Stimulated activated CD4-positive, alpha-beta T cell treated with anti-CD3 and anti-CD28 coated beads, Interleukin-15, amount 100 ng/mL, for 48 hours (primary cell): ENCODE measurements at places on chromosomes 4 and X.

- DNase-seq: no peak
Observed at GRCh38 chrX:71168134-71168533, 23.5 kb downstream of the NLGN3 start.

- DNase-seq: no peak
Observed at GRCh38 chr4:112552668-112553067, 36.7 kb upstream of the NEUROG2 start.

DNA sequence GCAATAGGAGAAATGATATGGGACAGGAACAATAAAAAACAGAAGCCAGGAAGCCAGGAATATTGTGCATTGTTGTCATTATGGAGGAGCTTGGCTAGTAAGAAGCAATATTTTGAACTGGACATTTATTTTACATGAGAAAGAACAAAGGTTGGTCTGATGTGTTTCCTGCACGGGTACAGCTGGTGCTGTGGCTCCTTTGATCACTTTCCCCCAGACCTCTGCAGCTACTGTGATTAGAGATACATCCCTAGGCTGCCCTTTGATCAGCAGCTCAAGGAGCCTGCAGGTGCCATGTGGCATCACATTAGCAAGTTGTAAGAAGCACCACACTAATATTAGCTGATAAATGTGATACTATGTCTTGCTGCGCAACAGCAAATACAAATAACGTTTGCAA, 2.5 kb downstream of the PDGFC start:
- no peak for DNase-seq

GRCh38 chr4:102843938-102844337, 16.6 kb upstream of the UBE2D3 start:
- no peak for DNase-seq

DNA sequence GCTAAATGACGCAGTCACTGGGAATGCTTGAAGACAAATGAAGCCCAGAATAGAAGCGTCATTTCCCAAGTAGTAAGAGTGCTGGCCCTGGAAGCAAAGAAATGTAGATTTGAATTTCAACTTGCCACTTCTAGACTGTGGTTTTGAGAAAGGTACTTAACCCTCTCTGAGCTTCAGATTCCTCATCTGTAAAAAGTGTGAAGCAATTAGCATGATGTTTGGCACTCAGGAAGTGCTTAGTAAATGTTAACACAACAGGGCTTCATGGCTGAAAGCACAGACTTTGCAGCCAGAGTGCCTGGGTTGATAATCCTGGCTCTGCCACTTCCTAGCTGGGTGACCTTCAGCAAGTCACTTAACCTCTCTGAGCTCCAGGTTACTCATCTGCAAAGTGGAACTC, 147.4 kb upstream of the RPS6KA3 start:
- no peak for DNase-seq

DNA sequence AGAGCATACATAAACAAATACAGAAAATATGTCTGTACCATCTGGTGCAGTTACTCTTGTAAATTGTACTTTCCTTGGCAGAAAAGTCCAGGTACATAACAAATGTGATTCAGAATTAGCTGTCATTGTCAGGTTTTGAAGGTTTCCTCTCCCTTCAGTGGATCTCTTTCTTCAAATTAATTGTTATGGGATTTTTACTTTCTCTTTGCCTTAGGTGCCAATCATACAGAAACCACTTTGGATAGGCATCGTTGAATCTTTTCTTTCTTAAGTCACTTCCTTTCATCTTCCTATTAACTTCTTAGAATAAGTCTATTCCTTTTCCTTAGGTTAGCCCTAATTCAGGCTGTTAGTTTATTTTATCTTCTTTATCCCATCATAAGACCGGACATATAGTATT, 1992.1 kb upstream of the IGFBP7 start:
- no peak for DNase-seq

GRCh38 chrX:22043872-22044271, 11.7 kb downstream of the PHEX start:
- DNase-seq: no peak

GRCh38 chr4:153620352-153620751, 63.7 kb upstream of the TLR2 start:
- no peak for DNase-seq

- DNase-seq: no peak
Observed at GRCh38 chrX:125204681-125205132, 115.0 kb upstream of the TEX13C start.

DNA sequence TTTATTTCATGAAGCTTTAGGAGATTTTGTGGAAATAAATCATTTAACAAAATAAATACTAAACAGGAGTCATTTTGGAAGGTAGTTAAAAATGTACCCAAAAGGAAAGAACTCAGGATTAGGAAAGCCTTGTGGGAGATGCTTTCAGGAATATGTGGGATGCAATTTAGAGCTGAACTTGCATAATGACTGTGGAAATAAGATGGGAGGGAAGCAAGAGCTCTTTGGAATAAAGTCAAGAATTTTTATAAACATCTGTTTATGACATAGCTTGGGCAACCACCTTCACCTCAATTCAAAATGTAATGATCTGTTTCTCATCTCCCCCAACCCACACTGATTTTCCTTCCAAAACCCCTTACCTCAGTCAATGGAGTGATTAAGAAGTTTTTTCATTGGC, 623.8 kb downstream of the FAT4 start:
- DNase-seq: no peak

DNA sequence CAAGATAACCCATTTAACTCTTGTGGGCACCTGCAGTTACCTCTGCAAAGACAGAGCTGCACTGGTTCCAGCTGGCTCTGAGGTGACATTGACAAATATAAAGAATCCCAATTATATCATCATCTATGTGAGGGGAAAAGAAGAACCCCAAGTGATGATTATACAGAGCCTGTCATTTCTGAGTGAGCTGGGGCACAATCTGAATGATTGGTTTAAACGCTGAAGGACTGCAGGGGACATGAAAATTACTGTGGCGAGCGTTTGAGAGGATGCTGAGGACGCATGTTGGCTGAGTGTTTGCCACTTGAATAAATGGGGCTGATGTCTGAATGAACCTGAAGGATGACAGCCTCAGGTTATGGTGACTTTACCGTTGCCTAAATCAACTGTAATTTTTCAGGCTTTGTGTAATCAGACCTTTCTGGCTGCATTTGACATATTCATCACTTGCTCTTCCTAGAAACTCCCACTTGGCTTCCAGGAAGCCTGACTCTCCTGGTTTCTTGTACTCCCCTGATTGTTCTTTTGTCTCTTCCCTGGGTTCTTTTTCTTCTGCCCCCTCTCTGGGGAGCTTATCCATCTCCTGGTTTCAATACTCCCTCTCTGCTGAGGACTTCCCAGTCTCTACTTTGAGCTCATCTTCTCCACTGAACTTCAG, 4.1 kb upstream of the HSD17B10 start:
- DNase-seq: no peak

DNA sequence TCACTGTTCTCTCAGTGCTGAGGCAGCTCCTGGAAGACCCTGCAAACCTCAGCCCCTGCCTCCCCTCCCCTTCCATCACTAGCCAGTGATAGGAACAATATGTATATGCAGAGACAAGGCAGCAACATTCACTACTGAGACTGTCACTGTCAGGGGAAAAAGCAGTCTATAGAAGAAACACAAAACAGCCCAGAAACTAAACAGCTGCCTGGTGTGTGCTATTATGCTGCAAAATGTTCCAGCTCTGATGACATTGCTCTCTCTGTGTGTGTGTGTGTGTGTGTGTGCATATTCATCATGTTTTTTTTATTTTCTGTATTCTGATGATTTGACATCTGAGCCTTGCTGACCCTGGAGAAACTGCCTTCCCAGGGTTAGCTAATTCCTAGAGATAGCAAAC, 147.2 kb downstream of the SPATA18 start:
- no peak for DNase-seq

DNA sequence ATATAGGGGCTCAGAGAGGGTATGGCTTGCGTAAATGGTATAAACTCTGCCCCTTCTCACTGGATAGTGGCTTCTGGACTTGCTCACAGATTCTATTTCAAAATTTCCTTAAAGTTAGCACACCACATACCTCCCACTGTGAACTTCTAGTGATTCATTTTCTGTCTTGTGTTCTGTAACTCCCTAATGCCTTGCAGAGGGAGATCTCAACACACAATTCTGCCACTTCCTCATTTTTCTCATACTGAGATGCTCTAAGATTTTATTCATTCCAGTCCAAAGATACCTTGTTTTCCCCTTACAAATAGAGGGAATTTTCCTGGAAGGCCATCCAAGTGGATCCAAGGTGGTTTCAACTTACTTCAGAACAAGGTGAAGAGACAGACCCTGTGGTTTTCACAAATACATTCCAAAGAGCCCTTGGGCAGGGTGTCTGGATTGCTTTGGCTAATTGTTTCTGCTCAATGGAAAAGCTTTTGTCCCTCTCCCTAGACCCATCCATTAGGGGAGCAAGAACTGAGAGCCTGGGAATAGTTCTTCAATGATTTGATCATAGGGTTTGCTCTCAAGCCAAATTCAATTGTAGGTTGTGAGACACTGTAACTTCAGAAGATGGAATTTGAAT, 52.1 kb upstream of the CAPN6 start:
- no peak for DNase-seq

- no peak for DNase-seq
Observed at GRCh38 chrX:81206476-81206875, 4.6 kb downstream of the SH3BGRL start.

- DNase-seq: no peak
Observed at GRCh38 chr4:158856852-158857251, 88.0 kb downstream of the FNIP2 start.

DNA sequence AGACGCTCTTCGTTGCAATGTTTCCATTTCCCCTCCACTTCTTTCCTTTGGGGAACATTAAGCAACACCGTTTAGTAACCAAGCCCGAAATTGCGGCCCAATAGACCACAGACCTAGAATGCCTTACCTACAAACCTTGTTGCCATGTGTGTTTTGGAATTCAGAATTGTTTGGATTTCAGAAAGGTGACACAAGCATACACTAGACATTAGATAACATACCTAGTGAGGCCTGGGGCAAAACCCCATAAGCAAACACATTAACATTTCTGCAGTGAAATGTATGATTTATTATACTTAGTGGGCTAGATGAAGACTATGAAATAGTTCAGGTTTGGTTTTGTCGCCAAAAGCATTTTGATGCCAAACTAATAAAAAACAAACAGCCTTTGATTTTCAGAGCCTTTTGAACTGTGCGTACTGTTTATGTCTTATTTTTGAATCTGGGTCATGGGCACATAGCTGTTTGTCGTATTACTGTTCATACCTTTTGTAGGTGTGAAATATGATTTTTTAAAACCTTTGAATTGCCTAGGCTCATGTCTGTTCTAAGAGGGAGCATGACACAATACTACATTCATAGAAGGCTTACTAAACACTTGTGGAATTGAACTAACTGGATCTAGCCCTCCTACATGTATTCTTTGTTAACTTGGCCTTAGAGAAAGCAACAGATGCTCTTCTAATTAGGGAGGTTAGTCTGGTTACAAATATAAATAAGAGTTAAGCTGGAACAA, 88.6 kb upstream of the TMEM164 start:
- DNase-seq: no peak

- no peak for DNase-seq
Observed at GRCh38 chr4:137448402-137448801, 83.9 kb downstream of the PCDH18 start.

GRCh38 chr4:145019346-145019745, 78.7 kb downstream of the ANAPC10 start:
- DNase-seq: no peak

DNA sequence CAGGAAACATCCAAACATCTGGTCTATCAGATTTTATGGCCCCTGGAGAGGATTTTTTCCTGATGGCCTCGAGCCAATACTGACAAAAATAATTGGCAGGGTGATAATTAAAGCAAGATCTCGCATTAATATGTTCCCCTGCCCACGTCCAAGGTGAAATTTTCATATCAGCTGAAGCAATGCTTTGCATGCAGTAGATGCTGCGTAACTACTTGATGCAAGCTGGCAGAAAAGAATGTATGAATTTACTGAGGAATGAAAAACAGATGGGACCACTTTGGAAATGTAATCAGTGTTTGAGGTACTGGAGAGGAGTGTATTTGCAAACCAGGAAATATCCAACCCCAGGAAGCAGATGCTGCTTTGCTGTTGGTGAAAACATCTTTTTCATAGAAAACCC, 36.8 kb upstream of the REST start:
- DNase-seq: no peak

GRCh38 chr4:2792711-2793585, at the start of gene SH3BP2:
SH3BP2 (plus strand) TSS chr4:2793085; CDS start chr4:2820618, 27,533 bp downstream.
- no peak for DNase-seq

- DNase-seq: no peak
Observed at GRCh38 chr4:100289530-100289888, 99.2 kb upstream of the DDIT4L start.

DNA sequence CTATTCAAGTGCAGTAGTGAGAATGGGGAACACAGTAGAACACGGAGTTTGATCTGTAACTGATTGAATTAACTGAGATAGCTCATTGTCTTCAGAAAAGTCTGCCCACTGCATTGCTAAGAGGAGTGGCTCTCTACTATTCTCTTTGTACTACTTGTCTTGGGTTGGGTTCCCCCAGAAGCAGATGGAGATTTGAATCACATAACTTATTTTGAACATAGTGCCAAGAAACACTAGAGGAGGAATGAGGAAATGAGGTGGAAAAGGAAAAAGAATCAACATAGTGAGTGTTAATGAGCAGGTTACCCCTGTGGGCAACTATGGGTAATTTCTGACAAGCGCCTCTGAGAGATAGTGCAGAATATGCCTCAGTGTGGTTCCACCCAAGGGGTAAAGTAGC, 362.7 kb downstream of the STIM2 start:
- no peak for DNase-seq

DNA sequence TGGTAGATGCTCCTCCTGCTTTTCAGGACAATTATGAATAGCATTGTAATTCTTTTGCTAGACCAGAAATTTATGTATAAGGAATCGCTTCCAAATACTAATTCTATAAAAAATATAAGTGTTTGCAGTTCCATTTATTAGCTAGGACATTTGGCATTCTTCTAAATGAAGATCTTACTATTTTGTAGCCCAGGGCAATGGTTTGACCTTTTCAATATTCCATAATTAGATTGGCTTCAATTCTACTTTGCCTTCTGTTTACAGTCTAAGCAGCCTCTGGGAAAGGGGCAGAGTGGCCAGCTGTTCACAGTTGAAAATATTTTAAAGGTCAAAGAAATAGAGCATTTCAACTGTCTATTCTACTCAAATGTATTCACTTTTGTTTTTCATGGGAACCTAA, 912.1 kb upstream of the GRIA3 start:
- DNase-seq: no peak

DNA sequence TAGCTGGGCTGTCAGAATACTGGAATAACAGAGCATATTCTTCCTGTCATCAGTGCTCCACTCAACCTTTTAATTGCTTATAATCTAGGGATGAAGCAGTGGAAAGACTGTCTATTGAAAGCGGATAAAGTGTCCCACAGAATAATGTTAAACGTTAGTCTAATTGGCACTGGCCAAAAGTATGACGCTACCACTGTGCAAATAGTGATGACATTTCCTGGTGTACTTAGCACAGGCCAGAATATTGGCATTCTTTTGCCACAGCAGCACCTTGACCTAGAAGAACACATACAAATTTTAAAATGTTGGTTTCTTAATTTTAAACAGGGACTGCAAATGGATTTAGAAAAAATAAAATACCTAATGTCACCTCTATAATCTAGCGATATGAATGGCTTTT, 635.2 kb upstream of the SPANXN1 start:
- no peak for DNase-seq
